ENCODE measurements at places on chromosomes 4 and X.

- DNase-seq: no peak
Measured at GRCh38 chr4:158350161-158350560, 139.9 kb downstream of the TMEM144 start.

DNA sequence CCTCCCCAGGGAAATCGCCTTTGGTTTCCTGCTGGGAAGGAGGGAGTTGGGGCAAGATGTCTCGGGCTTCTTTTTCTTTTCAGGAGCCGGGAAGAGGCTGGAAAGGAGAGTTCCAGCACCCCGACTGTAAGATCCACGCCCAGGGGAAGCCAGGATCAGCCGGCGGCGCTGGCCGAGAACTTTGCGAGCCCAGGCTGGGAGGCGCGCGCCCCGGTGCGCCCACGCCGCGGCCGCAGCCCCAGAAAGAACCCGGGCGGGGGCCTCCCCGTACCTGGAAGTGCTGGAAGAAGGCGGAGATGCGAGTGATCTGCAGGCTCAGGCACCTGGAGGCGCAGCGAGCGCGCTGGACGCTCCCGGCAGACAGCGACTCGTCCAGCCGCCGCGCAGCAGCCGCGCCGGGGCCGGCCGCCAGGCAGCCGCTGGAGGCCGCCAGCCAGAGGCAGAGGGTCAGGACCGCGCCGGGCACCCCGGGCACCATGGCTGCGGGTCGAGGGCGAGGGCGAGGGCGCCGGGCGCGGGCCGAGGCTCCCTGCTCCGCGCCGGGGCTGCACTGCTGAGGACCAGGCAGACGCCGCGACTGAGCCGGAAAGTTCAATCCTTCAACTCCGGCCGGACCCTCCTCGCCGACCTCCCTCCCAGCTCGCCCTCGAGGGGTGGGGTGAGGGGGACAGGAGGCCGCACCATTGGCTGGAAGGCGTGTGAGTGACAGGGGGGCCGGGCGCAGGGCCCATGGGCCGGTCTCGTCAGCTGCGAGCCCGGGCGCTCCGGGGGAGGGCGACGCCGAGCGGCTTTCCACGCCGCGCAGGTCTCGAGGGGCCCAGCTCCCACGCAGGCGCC, at the start of gene ANOS1:
Gene ANOS1 (minus strand): TSS at position 579 of the 837 bp plus-strand sequence. CDS start 101 bp downstream, at position 478.
- no peak for DNase-seq

DNA sequence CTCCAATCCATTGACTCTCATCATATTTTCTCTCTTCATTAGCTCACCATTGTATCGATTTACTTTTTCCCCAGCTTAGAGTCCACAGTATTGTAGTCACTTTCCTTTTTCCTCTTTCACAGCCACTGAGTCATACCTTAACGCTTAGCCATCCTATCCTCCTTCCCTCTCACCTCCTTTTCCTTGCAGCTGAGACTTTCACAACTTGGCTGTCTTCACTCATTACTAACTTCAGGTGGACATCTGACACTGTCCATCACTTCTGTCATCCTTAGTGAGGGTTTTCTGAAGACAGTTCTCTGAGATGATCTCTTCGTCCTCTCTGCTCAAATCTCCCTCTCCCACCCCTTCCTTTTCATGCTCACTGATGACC, 70.5 kb upstream of the ESX1 start:
- DNase-seq: no peak

- DNase-seq: no peak
Measured at GRCh38 chrX:19718642-19719041, 168.8 kb downstream of the SH3KBP1 start.

GRCh38 chr4:99361268-99361898, 8.8 kb upstream of the ADH1C start:
- DNase-seq: no peak

DNA sequence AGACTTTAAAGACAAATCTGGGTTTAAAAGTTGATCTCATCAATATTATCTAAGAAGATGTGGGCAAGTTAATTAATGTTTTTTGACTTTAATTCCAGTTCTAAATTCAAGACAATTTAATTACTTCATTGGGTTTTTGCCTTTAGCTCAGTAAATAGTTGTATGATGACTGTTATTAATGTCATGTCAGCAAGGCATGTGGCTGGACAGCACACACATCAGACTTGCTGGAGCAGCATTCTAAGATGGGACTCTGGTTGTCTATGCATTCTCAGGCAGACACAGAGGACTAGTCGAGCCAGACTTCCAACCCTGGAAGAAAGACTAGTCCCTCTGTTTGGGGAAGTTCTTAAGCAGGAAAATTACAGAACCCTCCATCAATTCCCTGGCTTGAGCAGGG, 180.7 kb upstream of the GK2 start:
- DNase-seq: no peak

GRCh38 chr4:7173841-7174449, 18.4 kb upstream of the SORCS2 start:
- DNase-seq: no peak

- DNase-seq: no peak
Measured at GRCh38 chr4:40066651-40067050, 10.0 kb downstream of the N4BP2 start.

- DNase-seq: no peak
Measured at GRCh38 chr4:108034565-108034964, 44.9 kb downstream of the HADH start.

GRCh38 chr4:165418073-165418472, 39.3 kb downstream of the CPE start:
- no peak for DNase-seq

GRCh38 chrX:154516656-154517100, 646 bp upstream of the FAM3A start:
- DNase-seq: no peak

GRCh38 chr4:147678106-147678505, 5.9 kb downstream of the PRMT9 start:
- DNase-seq: no peak

DNA sequence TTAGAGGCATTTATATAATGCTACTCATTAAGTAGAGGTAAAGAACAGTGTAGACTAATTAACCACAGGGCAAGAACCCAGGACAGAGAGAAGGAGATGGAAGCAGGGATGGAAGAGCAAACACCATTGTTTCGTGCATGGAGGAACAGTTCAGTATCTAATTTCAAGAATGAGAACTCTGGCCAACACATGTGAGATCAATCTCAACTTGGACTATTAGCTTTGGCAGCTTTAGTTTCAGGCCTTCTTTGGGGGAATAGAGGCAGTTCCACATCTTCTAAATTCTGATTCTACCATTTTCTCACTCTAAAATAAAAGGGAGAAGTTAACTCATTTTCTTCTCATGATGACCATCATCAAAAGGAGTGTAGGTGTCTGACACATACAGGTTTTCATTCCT, 207.0 kb downstream of the LDB2 start:
- DNase-seq: no peak

DNA sequence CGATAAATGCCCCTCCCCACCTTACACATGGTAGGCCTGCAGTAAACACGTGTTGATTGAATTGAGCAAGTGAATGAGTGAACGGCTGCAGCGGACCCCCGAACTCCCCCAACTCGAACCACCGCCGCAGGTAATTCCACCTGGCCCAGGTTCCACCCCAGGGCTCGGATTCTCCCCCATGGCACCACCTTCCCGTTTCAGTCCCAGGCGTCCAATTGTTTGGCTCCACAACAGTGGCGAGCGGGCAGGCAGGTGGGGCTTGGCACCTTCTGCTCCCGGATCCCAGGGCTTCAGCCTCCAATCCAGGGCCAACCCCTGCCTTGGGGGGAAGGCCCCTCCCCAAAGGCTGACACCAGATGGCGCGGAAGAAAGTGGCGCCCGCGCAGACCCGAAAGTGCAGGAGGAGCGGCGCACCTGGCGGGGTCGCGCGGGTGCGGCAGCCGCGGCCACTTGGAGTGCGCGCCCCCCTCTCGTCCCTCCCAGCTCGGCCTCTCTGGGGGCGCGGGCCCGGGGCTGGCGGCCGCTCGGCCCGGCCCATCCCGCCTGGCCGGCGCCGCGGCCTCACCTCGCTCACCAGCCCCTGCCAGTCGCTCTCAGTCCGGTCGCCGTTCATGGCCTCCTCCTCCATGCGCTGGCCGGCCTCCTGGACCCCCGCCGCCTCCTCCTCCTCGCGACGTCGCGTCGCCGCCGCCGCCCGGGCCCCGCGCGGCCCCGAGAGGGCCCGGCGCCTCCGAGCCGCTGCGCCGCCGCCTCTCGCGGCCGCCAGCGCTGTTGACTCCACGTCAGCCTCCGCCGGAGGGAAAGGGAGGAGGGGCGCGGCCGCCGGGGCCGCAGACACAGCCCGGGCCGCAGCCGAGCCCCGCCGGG, at the start of gene CCDC149:
Gene CCDC149 (minus strand): TSS at position 791 of the 867 bp plus-strand sequence. CDS start 178 bp downstream, at position 613.
- DNase-seq: peak; percentile 79

- no peak for DNase-seq
Measured at GRCh38 chrX:19991350-19991718, 473 bp upstream of the BCLAF3 start.

GRCh38 chr4:88414755-88415154, 36.1 kb downstream of the HERC6 start:
- DNase-seq: no peak

GRCh38 chrX:21503593-21503992, 129.4 kb downstream of the CNKSR2 start:
- DNase-seq: no peak

- no peak for DNase-seq
Measured at GRCh38 chrX:100979881-100980607, 10.5 kb downstream of the ARL13A start.

DNA sequence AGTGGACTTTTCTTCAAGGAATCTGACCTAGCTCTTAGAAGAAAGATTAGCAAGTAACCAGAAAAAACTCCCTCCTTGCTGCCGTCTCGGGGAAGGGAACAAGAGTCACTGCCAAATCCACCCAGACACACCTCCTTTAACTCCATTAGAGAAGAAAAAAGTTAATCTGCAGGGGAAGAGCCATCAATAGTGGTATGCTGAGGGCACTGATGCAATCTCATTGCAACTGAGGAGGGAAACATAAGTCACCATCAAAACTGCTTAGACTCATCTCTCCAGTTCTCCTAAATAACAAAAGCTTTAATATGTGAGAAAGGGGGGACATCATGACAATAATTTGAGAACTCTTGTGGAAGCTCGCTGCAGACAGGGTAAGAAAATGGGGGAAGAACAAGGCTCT, 49.3 kb upstream of the MAGED4B start:
- no peak for DNase-seq

- DNase-seq: no peak
Measured at GRCh38 chr4:17029964-17030363, 131.5 kb upstream of the LDB2 start.

GRCh38 chrX:46208225-46208854, 336.9 kb downstream of the ZNF674 start:
- DNase-seq: peak; percentile 45

DNA sequence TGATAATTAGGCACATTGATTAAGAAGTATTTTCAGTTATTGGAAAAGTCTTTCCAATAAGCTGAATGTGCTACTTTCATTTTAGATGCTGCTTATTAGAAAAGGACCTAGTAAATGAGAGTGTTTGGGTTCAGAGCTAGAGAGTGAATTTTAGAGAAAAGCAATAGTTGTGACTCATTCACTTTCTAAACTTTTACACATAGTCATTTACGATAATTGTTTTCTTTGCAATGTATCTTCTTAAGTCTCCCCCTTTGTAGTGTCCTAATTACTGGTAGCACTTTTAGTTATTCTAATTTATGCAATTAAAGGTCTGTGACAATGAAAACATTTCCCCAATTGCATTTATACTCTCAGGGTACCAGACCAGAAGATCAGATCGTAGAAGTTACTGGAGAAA, 1.3 kb downstream of the IL21 start:
- no peak for DNase-seq

GRCh38 chr4:156677131-156677531, 294.5 kb downstream of the PDGFC start:
- DNase-seq: peak; percentile 57

- DNase-seq: no peak
Measured at GRCh38 chr4:125760201-125760819, 445.6 kb downstream of the FAT4 start.

Data from AG08395 (cell line).